ENCODE measurements at places on chromosomes 11 and 22.

GRCh38 chr22:49765951-49766350 lies 61.7 kb downstream of the BRD1 start:
- DNase-seq: no peak

DNA sequence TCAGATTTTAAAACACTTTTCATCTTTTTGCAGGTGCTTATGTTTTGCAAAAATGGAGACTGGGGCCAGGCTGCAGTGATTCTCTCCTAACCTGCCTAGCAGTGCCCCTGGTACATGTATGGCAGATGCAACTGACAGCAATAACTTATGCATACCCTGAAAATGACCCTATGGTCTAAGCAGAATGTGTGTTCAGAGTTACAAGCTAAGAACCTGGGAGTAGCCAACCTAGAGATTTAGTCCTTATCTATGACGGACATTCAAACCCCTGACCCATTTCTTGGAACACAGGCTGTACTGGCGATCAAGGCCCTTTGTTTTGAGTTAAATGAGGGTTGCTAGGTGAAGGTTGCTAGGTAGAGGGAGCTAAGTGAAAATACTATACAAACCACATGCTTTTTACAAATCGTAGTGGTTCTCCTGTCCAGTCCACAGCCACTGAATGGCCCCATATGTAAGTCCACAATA lies 184.9 kb upstream of the SESN3 start:
- DNase-seq: no peak

DNA sequence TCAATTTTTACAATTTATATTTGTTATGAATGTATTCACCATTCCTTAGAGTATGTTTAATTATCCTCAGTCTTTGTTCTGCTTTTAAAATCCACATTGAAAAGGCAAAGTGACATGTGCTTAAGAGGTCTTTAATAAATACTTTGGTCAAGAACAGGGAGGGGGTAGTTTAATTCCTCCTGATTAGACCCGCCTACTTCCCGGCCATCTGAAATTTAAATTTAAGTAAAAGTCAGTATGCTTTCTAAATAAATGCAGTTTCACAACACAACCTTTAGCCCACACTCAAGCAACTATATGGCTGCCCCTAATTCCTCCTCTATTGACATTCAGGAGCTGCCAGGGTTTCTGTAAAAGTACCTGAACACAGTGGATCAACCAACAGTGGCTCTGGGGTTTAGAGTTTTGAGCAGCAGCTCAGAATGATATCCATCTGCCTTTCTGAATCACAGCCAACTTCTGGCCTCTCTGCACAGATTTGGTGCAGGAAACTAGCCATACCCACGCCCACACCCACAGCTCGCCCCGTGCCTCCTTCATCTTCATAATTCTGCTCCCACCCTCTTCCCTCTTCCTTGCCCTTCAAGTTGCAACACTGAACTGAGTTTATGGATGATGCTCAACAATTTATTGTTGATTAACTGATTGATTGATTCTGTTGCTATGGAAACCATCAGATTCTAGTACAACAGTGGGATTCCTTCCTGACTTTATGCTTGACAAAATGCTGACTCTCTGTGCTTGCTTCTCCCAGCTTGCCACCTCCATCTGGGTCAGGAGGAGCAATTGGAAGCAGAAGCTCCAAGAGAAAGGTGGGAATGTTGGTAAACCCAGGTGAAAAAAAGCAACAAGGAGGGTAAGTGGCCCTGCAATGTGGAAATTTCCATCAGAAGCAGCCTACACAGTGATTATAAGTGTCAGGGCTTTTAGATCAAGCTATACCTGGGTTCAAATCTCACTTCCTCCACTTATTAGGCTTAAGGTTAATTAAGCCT lies 70.8 kb downstream of the PANX1 start:
- no peak for DNase-seq

DNA sequence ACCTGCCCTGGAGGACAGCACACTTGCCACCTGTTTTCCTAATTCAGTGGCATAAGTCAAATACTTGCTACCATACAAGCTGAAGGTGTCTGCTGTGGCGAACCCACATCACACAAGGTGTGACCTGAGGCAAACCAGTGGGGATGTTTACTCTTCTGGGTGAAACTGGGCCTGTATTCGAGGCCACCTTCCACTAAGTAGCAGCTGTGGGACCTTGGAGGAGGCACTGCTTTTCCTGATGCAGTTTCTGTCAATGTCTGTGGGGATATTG lies 927.4 kb downstream of the BRD1 start:
- DNase-seq: no peak

- DNase-seq: no peak
These were observed 548.2 kb downstream of the TBC1D22A start for GRCh38 chr22:47310601-47311000.

GRCh38 chr22:42301077-42301741 lies 30.8 kb upstream of the TCF20 start:
- DNase-seq: no peak

GRCh38 chr11:64608636-64609035 lies 17.6 kb downstream of the SLC22A12 start:
- DNase-seq: no peak

GRCh38 chr22:25388866-25389540 lies 169.6 kb downstream of the CRYBB2 start:
- no peak for DNase-seq

Data from stimulated activated CD4-positive, alpha-beta T cell treated with anti-CD3 and anti-CD28 coated beads, TNF-alpha, amount 100 ng/mL, for 24 hours (primary cell).